CD4-positive, alpha-beta T cell treated with Interleukin-15 for 4 hours (primary cell): ENCODE measurements at places on chromosomes 2 and 18.
A peak's percentile ranks its signal among the peaks of the same experiment; 100 is the strongest.

DNA sequence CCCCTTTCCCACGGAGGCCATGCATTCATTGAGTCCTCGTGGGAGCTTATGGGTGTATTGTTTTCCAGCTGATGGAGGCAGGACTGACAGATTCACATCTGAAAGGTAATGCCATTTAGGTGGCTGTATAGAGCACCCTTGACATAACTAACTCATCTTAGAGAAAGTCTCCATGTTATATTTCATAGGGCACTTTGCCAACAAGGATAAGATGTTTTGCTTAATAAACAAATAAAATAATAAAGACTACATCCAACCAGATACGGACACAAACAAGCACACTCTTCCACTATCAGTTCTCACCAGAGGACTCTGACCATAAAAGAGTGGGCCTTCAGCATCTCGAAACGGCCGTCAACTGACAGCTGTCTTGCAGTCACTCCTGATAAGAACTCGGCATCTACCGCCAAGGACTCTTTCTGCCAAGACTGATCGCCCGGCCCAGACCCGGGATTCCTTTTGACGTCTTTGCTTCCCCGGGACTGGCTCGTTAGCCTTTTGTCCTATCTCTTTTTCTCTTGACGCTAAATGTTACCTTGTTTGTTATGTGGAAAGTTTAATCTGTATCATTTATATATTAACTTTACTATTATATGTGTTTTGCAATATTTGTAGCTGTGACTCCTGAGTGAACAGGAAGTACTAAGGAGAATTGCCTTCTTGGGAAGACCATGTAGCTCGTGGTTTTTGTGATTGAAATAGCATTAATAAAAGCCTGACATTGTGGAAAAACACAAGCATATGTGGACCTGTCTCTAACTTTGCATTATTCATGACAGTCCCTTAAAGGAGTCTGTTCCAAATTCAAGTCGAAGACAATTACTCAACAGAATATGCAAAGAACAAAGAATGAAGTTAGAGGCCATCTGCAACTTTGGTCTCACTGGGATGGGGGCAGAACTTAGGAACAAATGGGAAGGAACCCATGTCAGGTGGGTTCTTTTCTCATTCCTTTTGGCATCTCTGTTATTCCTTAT lies 195.1 kb downstream of the LPIN1 start:
- DNase-seq = no peak

GRCh38 chr18:12911025-12911928 lies 27.2 kb upstream of the PTPN2 start:
- DNase-seq = peak; percentile 29

GRCh38 chr2:145484448-145485097 lies 964.7 kb upstream of the ZEB2 start:
- DNase-seq = no peak

- DNase-seq = no peak
Measured at GRCh38 chr2:156319811-156320485, 12.6 kb downstream of the NR4A2 start.

DNA sequence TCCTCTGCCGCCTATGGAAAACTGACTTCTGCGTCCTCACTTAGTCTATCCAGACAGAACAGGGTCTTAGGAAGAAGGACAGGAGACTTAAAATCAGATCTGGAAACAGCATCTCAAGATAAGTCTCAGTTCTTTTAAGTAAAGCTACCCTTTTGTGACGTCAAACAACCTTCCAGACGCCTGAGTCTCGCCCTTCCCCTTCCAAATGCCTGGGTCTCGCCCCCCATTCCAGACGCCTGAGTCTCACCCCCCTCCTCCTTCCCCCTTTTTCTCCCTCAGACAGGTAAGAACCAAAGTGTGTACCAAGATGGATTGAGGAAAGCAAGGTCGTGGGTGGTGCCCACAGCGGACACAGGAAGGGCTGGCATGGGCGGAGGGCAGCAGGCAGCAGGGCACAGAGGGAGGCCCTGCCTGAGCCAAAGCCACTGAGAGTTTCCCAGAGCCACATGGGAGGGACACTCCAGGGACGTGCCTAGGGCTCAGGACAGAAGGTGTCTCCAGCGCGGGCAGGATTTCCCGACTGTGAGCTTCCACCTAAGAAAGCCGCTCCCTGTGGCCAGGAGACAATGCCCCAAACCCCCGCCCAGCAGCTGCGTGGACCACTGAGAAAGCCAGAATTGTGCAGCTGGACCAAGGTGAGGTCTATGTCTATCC lies 51.3 kb downstream of the ANKMY1 start:
- no peak for DNase-seq

DNA sequence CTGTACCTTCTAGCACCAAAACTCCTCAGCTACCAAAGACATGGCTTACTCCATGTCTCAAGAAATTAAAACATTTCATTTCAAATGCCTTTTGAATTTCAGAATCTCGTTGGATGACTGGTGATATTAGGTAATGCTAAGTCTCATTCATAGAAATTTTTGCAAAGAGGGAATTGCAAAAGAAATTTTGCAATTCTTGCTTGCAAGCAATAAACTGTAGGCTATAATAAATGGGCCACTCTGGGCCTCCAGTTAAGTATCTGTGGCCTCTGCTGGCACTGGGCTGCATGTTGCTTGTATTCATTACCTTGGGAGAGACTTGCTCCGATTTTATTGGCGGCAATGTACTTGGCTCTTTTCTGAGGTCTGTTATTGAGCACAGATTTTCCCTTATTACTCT lies 2.8 kb upstream of the LCLAT1 start:
- DNase-seq = no peak

DNA sequence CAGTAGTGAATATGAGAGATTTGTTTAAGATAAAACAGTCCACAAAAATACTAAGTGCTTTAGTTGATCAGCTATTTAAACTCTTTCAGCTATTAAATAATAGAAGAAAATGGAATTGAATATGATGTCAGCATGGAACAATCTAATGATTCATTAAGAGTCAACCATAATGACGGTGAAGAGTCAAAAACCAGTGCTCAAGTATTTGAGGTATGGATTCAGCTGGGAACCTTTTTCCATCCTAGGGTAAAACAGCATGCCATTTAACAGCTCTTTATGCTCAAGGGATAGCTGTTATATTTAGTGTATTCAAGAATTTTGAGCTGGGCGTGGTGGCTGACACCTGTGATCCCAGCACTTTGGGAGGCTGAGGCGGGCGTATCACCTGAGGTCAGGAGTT lies 29.7 kb downstream of the CARF start:
- DNase-seq = no peak
